ENCODE measurements at places on chromosomes 4 and X.

- no peaks in the 10 kb centered on the region for H3K36me3 ChIP-seq
- no peak overlapping the region for H3K4me3 ChIP-seq
- H3K27me3 ChIP-seq = no peaks in the 10 kb centered on the region
- peaks cover 11% of the 10 kb centered on the region for H3K4me1 ChIP-seq
Observed at GRCh38 chr4:148092316-148093014, 349.7 kb downstream of the NR3C2 start.

GRCh38 chr4:101596781-101597552 is 193.6 kb upstream of the BANK1 start:
- peaks cover under 1% of the 10 kb centered on the region for H3K4me1 ChIP-seq
- H3K27ac ChIP-seq = no peak overlapping the region
- no peaks in the 10 kb centered on the region for H3K36me3 ChIP-seq
- peak; percentile 11 for DNase-seq
- H3K4me3 ChIP-seq = no peak overlapping the region

DNA sequence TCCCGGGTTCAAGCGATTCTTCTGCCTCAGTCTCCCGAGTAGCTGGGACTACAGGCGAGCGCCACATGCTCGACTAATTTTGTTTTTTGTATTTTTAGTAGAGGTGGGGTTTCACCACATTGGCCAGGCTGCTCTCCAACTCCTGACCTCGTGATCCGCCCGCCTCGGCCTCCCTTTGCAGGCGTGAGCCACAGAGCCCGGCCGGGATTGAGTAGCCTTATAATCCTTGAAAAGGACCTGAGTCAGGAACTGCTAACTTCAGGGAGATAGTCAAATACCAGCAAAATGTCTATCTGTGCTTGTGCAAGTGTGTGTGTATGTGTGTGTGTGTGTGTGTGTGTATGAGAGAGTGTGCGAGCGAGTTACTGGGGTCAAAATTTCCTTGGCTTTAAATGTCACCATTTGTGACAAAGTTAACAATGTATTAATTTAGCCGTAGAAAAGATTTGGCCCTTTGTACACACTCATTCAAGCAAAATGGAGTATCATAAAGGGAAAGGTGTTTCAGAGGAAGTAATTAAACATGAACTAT is 1.8 kb upstream of the KDM6A start:
- no peak for DNase-seq
- no peaks in the 10 kb centered on the region for H3K27me3 ChIP-seq
- H3K4me3 ChIP-seq = no peak overlapping the region
- no peaks in the 10 kb centered on the region for H3K36me3 ChIP-seq

GRCh38 chrX:27915617-27916016 is 65.6 kb downstream of the DCAF8L1 start:
- no peaks in the 10 kb centered on the region for H3K27me3 ChIP-seq
- no peaks in the 10 kb centered on the region for H3K36me3 ChIP-seq
- no peak overlapping the region for H3K27ac ChIP-seq
- H3K4me1 ChIP-seq = no peaks in the 10 kb centered on the region
- DNase-seq = no peak

GRCh38 chr4:134219043-134219442 is 17.5 kb upstream of the PABPC4L start:
- H3K4me1 ChIP-seq = no peaks in the 10 kb centered on the region
- DNase-seq = no peak
- no peak overlapping the region for H3K27ac ChIP-seq
- H3K36me3 ChIP-seq = no peaks in the 10 kb centered on the region
- no peak overlapping the region for H3K4me3 ChIP-seq

GRCh38 chrX:30217465-30217864 is 2.1 kb downstream of the MAGEB2 start:
- H3K4me1 ChIP-seq = no peaks in the 10 kb centered on the region
- H3K4me3 ChIP-seq = no peak overlapping the region
- no peak overlapping the region for H3K27ac ChIP-seq
- DNase-seq = no peak

- H3K36me3 ChIP-seq = peaks cover 8% of the 10 kb centered on the region
- peaks cover 23% of the 10 kb centered on the region for H3K4me1 ChIP-seq
- DNase-seq = no peak
- H3K27me3 ChIP-seq = no peaks in the 10 kb centered on the region
Observed at GRCh38 chrX:49184294-49185281, 1.6 kb downstream of the PRICKLE3 start.

GRCh38 chr4:54440394-54441136 is 211.5 kb downstream of the PDGFRA start:
- no peak overlapping the region for H3K4me3 ChIP-seq
- H3K36me3 ChIP-seq = peaks cover 2% of the 10 kb centered on the region
- peaks cover 40% of the 10 kb centered on the region for H3K27me3 ChIP-seq
- DNase-seq = no peak
- H3K4me1 ChIP-seq = no peaks in the 10 kb centered on the region

DNA sequence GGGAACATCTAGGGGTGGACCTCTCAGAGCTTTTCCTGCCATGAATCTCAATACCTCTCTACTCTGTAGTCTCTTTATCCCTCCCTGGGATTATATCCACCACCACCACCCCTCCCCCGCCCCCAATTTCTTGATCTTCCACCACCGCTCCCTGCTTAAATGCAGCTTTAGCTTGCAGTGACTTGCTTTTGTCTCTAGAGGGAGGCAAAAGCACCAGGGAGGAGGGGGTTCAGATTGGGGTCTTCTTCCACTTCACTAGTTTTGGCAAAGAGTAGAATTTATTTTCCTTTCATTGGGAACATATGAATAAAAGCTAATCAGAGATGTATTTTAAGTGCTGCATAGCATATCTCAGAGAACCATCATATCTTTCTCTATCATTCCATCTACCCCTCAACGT is 5.5 kb downstream of the ARHGAP36 start:
- no peaks in the 10 kb centered on the region for H3K4me1 ChIP-seq
- no peak overlapping the region for H3K4me3 ChIP-seq
- no peaks in the 10 kb centered on the region for H3K36me3 ChIP-seq
- no peak for DNase-seq
- H3K27ac ChIP-seq = no peak overlapping the region

DNA sequence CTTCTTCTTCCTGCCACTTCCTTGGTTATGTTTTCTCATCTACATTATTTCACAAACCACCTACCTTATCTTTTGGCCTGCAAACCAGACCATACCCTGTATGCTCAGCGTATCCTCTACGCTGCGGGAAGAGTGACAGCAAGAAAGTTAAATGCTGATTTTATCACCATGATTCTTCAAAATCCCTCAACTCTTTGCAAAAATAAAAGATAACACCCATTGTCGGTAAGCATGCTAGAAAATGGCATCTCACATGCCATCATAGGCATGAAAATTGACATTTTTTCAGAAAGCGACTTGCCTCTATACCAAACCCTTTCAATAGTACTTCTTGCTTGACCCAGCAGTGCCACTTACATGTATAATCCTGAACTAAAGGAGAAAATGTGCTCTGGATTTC is 102.0 kb downstream of the HPGD start:
- peaks cover 10% of the 10 kb centered on the region for H3K4me1 ChIP-seq
- peak overlapping the region; percentile 41 for H3K4me3 ChIP-seq
- H3K36me3 ChIP-seq = no peaks in the 10 kb centered on the region
- H3K27me3 ChIP-seq = peaks cover 6% of the 10 kb centered on the region
- no peak for DNase-seq
- no peak overlapping the region for H3K27ac ChIP-seq

DNA sequence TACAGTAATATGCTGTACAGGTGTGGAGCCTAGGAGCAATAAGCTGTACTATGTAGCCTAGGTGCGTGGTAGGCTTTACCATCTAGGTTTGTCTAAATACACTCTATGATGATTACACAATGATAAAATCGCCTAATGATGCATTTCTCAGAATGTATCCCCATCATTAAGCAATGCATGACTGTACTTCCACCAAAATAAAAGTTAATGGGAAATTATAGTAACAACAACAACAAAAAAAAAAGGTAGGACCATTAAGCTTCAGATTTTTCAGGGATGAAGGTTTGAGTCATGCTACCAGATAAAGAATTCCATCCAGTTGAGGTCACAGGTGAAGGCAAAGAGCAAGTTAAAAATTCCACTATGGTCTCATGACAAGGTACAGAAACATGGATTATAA is 68.2 kb downstream of the MAGEA10 start:
- no peak overlapping the region for H3K4me3 ChIP-seq
- no peaks in the 10 kb centered on the region for H3K4me1 ChIP-seq
- H3K27ac ChIP-seq = no peak overlapping the region

GRCh38 chr4:85747882-85748491 is 273.0 kb downstream of the ARHGAP24 start:
- H3K27me3 ChIP-seq = no peaks in the 10 kb centered on the region
- H3K4me3 ChIP-seq = no peak overlapping the region
- H3K36me3 ChIP-seq = no peaks in the 10 kb centered on the region

GRCh38 chrX:53421772-53422085 is 725 bp downstream of the SMC1A start:
- peak overlapping the region; percentile 95 for H3K27ac ChIP-seq
- peak overlapping the region; percentile 96 for H3K4me3 ChIP-seq
- H3K36me3 ChIP-seq = peaks cover 2% of the 10 kb centered on the region
- H3K4me1 ChIP-seq = peaks cover 23% of the 10 kb centered on the region

DNA sequence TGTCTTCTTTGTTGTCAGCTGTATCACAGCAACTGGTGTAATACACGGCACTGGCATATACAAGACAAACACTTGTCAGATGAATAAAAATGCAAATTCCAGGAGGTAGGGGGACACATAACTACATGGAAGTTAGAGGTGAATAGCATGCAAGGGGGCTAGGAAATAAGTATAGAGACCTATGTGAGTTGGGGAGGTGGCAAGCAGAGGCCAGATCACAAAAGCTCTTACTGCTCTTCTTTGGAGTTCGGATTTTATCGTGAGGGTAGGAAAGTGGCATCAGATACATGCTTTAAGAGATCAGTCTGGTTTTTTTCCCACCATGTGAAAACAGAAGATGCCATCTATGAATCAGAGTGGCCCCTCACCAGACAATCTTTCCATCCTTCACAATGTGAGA is 2.8 kb upstream of the SRP72 start:
- no peaks in the 10 kb centered on the region for H3K27me3 ChIP-seq
- no peak for DNase-seq
- H3K4me1 ChIP-seq = peaks cover 45% of the 10 kb centered on the region
- H3K4me3 ChIP-seq = no peak overlapping the region
- peaks cover 11% of the 10 kb centered on the region for H3K36me3 ChIP-seq
- peak overlapping the region; percentile 100 for H3K27ac ChIP-seq

- no peak overlapping the region for H3K4me3 ChIP-seq
- H3K27ac ChIP-seq = peak overlapping the region; percentile 75
- DNase-seq = no peak
Observed at GRCh38 chr4:7009564-7009963, 33.6 kb upstream of the TADA2B start.

DNA sequence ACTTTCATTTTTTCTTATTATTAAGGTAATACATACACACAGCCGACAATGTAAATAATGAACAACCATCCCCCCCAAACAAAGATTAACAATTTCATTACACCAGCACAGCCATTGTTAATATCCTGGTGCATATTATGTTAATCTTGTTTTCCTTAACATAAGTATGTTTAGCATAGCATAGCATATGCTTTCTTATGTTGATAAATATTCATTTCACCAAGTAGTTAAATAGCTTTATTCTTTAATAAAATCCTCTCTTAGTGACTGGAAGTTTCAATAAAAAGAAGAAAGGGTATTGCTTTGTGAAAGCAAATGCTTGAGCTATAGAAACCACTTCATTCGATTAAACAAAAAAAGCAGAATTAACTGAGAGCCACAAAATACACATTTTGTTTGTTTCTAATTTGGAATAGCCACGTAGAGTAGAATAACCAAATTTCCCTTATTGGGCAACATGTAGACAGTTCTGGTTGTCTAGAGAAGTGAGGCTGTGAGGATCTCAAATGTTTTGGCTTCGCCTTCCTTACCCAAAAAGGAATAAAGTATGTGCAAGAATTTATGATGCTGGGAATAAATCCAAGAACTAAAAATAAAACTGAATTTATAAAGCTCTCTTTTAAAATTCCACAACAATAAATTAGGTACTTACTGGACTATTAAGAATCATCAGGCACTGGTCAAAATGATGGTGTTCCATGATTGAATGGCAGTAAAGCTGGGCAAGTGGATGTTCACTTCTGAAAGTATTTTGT is 118.0 kb downstream of the PDE5A start:
- no peak for DNase-seq
- no peak overlapping the region for H3K27ac ChIP-seq
- H3K36me3 ChIP-seq = peaks cover 6% of the 10 kb centered on the region
- no peak overlapping the region for H3K4me3 ChIP-seq
- H3K27me3 ChIP-seq = no peaks in the 10 kb centered on the region

DNA sequence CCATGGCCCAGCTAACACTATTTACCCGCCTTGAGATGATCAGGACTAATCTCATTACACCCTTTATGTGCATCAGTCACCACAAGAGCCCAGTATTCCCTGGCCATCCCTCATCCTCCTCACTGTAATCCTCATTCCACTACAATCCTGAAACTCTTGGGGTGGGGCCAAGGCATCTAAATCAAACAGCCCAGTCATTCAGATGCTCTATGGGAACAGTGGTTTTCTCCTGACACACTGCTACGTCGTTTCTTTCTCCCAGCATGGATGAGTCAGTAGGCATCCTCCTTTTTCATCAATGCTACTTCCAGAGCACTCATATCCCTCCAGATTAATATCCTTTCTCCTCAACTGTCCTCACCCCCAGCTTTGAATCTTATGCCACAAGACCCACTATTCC is 5.6 kb downstream of the SDAD1 start:
- DNase-seq = no peak
- peaks cover 5% of the 10 kb centered on the region for H3K36me3 ChIP-seq
- H3K27me3 ChIP-seq = no peaks in the 10 kb centered on the region
- H3K4me1 ChIP-seq = peaks cover 25% of the 10 kb centered on the region

GRCh38 chr4:137952116-137952515 is 290.0 kb downstream of the SLC7A11 start:
- no peaks in the 10 kb centered on the region for H3K27me3 ChIP-seq
- no peak overlapping the region for H3K4me3 ChIP-seq
- no peak for DNase-seq
- H3K27ac ChIP-seq = no peak overlapping the region
- no peaks in the 10 kb centered on the region for H3K4me1 ChIP-seq
- no peaks in the 10 kb centered on the region for H3K36me3 ChIP-seq

DNA sequence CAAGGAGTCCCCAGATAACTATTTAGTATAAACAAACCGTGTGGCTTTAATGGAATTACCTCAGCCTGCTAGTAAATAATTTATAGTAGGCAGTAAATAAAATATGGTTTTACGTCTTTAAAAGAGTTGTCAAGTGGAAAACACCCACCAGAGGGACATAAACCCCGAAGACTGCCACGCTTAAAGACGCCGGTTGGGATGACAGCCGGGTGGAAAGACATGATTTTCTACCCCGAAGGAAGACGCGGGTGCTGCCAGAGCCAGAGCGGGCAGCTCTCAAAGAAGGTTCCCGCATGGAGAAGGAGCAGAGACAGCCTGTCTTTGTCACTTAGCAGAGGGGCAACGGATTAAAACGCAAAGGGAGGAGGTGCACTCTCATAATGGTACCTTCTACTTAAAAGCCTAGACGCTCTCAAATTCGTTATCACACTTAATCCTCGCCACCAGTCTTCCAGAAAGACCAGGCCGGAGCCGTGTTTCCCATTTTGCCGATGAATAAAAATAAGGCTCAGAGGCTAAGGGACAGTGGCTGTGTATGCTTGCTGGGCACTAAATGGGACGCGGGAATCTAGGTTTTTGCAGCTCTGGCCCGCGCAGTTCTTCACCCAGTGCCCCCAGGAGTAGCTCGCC is 140.5 kb upstream of the ZIC3 start:
- no peak overlapping the region for H3K4me3 ChIP-seq
- H3K36me3 ChIP-seq = peaks cover 2% of the 10 kb centered on the region
- H3K4me1 ChIP-seq = peaks cover 3% of the 10 kb centered on the region
- peaks cover 47% of the 10 kb centered on the region for H3K27me3 ChIP-seq
- DNase-seq = no peak

- H3K27ac ChIP-seq = no peak overlapping the region
- H3K36me3 ChIP-seq = no peaks in the 10 kb centered on the region
- no peak overlapping the region for H3K4me3 ChIP-seq
- H3K4me1 ChIP-seq = no peaks in the 10 kb centered on the region
Observed at GRCh38 chr4:23171976-23172375, 479.2 kb downstream of the GBA3 start.

Measured in T-helper 17 cell (primary cell).